ENCODE measurements at places on chromosomes 11 and 22.

GRCh38 chr11:18749681-18750319, 23.8 kb upstream of the IGSF22 start:
- DNase-seq = no peak

DNA sequence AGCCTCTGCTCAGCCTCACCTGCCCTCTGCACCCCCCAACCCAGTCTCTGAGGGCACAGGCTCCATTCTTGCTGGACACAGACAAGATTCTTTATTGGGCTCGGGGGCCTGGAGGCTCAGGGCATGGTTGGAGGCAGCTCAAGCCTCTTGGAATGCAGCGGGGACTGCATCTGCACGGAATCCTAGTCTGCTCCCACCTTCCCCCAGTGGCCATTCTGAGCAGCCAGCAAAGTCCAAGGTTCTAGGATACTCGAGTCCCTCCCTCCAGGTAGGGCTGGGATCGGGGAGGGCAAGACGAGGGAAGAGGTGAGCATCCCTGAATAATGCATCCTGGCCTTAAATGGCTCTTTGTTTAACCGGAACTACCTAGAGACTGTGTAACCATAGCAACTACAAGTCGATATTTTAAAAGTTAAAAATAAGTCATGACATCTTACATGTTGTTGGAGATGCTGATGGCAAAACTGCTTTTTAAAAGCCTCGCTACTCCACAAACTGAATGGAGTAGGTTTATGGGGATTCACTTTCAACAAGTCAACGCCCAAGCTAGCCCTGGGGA, 10.7 kb upstream of the IGSF22 start:
- no peak for DNase-seq

DNA sequence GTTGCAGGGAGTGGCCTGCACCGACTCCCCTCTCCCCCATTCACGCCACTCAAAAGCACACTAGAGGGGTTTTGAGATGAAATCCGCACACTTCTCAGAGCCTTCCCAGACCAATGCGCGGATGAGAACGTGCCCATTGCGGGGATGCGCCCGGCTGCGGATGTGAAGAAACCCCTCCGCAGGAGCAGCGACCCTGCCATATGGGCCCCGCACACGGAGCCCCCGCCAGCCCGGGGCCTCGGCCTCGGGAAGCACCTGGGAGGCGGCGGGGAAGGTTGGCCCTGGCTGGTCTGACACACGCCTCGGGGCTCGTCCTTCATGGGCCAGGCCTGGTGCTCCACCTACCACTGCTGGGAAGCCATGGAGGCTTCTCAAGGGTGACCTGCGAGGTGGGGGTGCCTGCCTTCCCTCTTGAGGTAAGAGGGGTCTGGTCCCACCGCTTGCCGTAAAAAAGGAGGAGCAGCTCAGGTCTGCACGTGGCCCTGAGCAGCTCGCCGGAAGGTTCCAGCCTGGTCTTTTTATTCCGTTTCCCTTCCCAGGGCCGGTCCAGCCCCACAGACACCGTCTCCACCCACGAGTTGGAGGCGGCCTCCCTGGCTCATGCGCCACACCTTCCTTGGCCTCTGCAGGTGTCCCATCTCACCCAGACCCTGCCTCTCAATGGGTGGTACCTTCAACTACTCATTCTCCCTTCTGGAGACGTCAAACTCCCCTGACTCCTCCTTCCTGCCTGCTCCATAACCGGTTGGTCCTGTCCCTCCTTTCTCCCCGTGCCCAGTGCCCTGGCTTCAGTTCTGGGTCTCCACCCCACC, 39.4 kb downstream of the TRMU start:
- no peak for DNase-seq

DNA sequence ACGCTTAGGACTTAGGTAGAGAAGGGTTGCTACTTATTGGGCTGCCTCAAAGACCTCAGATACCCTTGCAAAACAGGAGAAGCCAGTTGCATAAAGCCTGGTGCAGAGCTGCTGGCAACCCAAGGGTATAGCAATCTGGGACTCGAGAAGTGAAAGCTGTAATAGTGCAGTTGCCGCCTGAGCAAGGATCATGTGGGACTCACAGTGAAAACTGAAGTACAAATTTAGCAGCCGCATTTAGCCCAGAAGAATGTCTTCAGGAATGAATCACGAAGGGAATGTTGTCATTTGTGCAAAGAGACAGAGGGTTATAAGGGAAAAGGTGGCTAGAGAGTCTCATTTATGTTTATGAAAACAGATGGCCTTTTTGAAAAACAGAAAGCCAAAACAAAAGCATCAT, 267.2 kb downstream of the TENM4 start:
- DNase-seq = no peak

- DNase-seq = no peak
Observed at GRCh38 chr11:47916361-47916841, 64.0 kb upstream of the PTPRJ start.

GRCh38 chr11:115409691-115410220, 94.5 kb downstream of the CADM1 start:
- DNase-seq = no peak

DNA sequence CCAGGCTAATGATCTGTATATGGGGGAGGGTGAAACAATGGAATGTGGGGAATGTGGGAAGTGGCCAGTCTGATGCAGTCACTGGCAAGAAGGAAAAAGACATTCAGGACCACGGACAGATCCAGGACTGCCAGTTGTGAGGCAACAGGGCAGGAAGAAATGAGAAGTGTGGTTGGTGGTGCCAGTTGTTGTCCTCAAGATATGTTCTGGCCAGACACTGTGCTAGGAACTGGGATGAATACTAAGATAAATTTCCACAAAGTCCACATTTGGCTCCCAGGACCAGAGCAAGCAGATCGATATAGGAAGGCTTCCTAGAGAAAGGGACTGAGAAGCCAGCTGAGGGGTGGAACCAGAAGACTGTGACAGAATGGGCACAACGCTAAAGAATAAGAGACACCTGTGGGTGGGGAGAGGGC, 6.8 kb upstream of the TPBGL start:
- DNase-seq = no peak

GRCh38 chr11:59207988-59208451, 4.7 kb downstream of the MPEG1 start:
- DNase-seq = no peak

DNA sequence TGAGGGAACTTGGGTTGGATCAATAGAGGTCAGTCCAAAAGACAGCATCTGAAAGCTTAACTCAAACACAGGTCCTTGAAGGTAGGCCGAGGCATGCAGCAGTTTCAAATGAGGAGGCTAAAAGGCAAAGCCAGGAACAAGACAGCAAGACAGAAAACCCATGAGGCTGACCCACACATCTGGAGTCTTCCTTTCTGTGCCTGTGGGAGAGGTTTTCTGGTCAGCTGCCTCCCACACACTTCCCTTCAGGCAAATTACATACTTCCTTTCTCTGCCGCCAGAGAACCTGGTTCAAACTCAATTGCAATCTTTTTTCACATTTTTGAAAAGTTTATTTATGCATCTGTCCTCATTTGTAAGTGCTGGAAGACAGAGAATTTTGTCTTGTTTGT, 29.8 kb upstream of the CRTAM start:
- no peak for DNase-seq

- no peak for DNase-seq
Observed at GRCh38 chr11:118334745-118335144, 7.8 kb downstream of the CD3D start.

GRCh38 chr11:73182824-73183321, 35.2 kb upstream of the P2RY2 start:
- no peak for DNase-seq

DNA sequence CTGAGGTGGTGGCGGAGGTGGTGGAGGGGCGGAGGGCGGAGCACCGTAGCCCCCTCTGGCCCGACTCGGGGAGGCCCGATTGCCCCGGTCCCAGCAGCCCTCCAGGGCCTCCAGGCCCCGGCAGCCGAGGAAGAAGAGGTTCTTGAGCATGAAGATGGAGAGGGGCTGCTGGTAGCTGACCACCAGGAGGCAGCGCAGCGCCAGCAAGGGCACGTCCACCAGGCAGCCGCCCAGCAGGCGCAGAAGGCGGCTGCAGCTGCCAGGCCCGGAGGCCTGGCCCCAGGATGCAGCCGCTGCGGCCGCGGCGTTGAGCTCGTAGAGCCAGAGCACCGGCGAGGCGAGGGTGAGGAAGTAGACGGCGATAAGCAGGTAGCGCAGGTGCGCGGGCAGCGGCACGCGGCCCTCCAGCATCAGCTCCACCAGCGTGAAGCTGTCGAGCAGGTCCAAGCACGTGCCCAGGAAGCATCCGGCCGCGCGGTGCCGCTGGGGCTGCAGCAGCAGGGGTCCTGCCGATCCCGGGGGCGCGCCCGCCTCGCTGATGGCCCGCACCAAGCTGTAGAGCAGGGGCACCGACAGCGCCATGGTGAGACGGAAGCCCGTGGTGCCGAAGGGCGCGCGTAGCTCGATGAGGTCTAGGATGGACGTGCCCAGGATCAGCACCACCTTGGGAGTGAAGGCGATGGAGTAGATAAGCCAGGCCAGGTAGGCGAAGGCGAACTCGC, 1.5 kb downstream of the TMEM121B start:
- DNase-seq = no peak

- no peak for DNase-seq
Observed at GRCh38 chr11:114315749-114316368, 19.7 kb downstream of the NNMT start.

- no peak for DNase-seq
Observed at GRCh38 chr11:113393501-113393985, 6.0 kb downstream of the ANKK1 start.

DNA sequence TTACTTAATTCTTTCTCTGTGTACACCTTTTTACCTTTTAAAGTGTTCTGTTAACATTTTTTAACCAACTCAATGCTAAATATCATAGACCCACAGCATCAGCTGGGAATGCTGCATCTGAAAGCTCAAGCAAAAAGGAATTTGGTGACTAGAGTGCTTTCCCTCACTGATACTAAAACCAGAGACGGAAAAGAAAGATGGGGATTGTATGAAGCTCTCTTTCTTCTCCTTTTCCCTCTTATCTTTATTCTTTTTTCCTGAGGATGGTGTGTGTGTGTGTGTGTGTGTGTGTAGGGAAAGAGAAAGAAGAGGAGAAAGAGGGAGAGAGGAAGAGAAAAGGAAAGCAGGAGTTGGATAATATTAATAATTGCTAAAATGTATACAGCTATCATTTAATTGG, 4.1 kb upstream of the SIK2 start:
- DNase-seq = no peak

DNA sequence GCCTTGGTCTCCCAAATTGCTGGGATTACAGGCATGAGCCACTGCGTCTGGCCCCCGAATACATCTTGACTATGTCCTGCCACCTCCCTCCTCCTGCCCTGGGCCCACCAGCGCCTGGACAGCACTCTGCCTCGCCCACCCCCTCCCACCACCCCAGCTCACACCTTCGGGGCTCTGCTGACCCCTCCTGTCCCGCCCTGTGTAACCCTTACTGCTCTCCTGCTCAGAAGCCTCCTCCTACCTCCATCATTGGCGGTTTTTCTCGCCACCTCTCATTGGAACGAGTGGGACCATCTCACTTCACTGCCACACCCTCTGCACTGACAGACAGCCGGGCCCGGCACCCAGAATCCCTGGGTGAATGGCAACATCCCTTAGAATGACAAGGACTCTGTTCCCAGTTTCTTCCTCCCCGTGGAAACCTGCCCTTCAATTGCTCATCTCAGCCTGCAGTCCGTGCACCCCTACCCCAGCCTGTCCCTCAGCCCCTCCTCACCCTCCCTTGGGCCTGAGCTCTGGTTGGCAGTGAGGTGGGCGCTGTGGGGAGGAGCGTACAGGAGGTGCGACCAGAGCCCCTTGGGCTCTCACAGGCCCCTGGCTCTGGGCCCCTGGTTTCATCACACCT, 32.2 kb downstream of the LRRC74B start:
- no peak for DNase-seq

- no peak for DNase-seq
Observed at GRCh38 chr11:61797263-61797944, 4.7 kb downstream of the FEN1 start.

DNA sequence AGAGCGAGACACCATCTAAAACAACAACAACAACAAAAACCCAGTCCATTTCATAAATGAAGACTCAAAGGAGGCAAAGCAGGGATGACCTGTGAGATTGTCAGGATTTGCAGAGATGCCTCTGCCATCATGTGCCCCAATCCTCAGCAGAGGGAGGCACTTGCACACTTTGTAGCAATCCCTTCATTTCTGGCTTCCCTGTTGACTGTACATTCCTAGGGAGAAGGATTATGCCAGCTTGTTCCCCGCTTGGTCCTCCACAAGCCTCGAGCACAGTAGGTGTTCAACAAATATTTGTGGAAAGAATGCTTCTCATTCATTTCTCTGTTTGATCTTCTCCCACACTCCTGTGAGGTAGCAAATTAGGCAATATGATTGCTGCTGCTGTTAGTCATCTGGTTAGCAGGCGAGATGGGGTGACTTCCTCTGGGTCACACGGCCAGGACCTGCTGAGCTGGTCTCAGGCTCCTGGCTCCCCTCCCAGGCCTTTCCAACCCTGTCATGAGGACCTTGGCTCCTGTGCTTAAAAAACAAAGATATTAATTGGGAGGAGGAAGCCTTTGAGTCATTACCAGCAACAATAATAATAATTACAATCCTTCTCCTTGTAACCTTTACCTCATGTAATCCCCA, 34.1 kb downstream of the LIF start:
- DNase-seq = no peak

- DNase-seq = no peak
Observed at GRCh38 chr11:12831471-12832202, 157.4 kb downstream of the TEAD1 start.

DNA sequence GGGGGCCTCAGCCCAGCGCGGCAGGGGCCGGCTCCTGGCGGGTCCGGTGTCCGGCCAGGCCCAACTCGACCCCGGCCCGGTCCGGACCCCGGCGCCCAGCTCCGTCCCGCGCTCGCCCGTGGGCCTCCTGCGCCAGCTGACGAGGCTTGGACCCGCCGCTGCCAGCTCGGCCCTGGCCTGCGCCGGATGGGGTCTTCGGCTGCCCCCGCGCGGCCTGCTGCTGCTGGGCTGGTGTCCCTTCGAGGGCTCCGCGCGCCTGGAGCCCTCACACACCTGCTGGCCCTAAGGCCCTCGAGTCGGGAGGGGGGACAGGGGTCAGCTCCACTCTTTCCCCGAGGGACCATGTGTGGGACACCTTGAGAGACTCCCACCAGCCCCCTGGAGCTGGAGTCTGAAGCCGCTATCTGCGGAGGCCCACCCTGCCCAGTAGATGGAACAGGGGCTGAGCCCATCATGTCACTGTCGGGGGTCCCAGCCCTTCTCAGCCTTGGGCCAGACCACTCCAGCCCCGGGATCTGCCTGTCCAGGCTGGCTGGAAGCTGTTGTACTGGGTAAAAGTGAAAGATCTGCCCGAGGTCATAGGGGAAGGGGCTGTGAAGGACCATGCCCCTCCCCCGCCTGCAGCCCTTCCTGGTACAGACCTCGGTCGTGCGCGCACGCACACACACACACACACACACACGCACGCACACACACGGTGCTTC, 768 bp upstream of the CDKN1C start:
- DNase-seq = no peak

GRCh38 chr11:128708660-128709059, 14.8 kb downstream of the FLI1 start:
- DNase-seq = no peak

Measured in activated gamma-delta T cell (primary cell).